ENCODE measurements at places on chromosomes 3 and 15.

DNA sequence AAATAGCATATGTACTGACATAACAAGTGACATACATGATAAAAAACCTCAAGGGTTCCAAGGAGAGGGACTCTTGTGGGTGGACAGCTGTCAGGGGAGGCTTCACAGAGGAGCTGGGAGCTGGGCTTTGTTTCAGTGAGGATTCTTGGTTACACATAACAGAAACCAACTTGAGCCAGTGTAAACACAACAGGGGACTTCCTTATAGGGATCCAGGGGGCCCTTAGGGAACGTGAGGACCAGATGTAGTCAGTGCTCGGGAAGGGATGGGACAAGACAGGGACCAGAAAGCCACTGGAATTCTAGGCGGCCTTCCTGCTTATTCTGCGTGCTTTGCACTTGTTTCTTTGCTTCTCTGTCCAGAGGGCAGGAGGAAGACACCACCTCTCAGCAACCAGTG lies 34.9 kb downstream of the SNAPC5 start:
- DNase-seq = no peak

DNA sequence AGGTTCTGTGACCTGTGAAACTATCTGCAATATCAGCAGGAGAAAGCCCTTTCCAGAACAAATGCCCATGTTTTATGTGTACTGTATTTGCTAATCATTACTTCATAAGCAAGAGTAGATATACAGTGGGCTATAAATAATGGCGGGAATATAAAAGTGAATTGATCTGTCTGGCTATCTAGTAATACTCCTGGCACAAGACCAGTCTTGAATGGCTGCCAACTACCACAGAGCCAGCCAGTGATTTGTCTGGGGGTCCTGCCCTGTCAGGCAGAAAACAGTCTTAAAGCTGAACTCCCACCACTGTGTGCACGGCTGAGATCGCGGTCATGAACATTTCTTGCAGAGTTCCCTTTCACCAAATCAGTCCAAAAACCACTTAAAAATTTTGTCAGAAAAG lies 176.3 kb downstream of the MEIS2 start:
- no peak for DNase-seq

GRCh38 chr3:72448858-72449257 lies 399.4 kb downstream of the SHQ1 start:
- no peak for DNase-seq

- DNase-seq = no peak
Measured at GRCh38 chr3:2375376-2375775, 276.7 kb downstream of the CNTN4 start.

GRCh38 chr3:59299561-59299960 lies 249.7 kb upstream of the CFAP20DC start:
- no peak for DNase-seq

GRCh38 chr3:15113471-15113870 lies 14.5 kb upstream of the RBSN start:
- no peak for DNase-seq

DNA sequence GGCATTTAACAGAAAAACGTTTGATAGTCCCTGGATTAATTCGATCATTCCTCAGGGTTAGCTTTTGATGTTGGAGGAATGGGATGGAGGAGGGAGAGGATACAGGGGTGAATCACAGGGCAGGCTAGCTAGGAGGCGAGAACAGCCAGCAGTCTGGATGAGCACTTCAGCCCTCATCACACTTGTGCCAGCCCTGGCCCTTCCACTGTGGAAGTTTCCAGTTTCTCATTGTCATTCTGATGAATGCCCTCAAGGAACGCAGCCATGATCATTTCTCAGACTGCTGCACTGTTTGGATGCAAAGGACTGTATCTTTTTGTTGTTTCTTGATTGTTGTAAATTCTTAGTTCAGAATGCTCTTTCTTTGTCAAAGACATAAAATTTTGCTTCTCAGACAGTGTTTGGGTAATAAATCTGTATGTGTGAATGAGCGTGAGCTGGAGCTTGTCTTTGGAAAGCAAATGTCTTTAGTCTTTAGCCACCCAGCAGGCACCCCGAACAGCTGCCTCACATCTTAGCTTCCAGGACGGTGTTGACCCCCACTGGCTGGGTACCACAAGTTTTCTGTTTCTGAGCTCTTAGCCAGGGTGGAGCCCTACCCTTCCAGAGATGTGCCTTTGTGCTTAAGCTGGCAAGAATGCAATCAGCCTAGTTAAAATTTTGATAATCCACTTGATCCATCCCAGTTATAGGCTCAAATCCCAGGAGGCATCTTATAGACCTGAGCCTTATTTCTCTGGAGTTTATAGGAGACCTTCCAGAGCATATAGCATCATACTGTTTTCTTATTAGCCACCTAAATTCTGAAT lies 121.1 kb downstream of the PDCD6IP start:
- DNase-seq = no peak

- no peak for DNase-seq
Measured at GRCh38 chr3:167466966-167467365, 6.9 kb downstream of the SERPINI2 start.

GRCh38 chr3:59364496-59364895 lies 314.7 kb upstream of the CFAP20DC start:
- DNase-seq = no peak

- peak; percentile 14 for DNase-seq
Measured at GRCh38 chr3:122356402-122356801, 26.6 kb downstream of the MIX23 start.

DNA sequence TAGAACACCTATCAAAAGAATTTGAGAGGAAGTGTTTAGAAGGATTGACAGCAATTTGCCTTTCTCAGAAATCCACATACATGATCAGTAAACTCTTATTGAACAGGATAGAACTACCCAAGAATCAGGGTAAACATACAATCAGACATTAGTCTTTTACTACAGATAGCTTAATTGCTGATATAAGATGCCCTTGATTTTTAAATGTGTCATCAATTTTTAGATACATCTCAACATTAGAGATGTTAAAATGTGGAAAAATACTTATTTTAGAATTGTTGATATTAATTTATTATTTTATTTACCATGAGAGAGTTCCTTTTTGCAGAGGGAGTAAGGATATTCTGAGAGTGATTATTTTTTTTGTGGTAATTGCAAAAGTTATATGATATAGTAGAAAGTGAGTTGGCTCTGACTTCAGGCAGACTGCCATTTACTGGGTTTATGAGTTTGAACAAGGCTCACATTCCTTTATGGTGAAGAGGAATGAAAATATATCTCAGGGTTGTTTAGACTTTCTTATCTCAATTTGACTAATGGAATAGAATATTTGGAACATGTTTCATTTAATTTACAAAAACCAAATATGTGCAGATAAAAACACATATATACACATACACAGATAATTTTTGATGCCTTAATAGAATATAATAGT lies 302.8 kb upstream of the GOLIM4 start:
- DNase-seq = no peak

DNA sequence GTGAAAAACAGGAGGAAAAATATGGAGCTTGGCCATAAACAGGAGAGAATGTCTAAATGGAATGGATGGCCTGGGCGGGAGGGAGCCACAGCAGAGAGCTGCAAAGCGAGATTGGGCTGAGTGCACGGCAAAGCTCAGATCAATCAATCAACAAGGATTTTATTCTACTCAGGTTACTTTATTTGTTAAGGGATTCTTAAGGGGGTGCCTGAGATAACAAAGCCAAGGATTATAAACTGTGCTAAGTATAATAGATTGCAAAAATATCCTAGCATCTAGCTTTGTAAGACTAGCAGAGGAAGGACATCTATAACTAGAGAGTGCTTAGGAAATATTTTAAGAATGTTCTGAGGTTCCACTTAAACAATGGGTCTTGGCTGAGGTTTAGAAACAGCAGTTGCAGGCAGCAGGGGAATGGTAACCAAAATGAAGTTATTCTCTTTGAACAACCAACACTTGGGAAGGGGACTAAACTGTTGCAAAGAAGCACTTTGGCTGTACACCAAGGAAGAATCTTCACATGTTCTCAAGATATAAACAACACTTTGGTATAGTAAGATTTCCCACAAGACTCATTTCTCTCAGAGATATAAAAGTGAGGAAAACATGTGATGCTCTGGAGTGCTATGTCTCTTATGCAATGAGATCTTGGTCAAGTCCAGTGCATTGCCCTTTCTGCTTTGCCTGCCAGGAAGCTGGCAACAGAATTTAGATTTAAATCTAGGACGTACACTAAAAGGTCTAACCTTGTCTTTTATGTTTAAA lies 35.5 kb downstream of the TMEM212 start:
- DNase-seq = no peak

DNA sequence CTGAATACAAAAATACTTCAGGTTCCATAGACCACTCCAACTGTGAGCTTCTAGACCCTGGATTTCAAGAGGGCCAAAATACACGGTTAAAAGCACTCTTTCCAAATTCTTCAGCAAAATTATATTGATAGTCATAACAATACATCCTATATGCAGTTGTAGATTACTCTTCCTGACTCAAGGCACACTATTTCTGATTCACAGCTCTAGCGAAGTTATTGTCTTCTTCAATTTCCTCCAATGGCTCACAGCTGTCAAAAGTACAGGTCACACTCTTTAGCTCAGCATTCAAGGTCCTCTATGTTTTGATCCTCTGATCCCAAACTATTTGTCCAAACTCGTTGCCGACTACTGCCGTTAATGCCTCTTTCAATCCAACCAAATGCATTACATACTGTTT lies 13.5 kb upstream of the CCDC80 start:
- DNase-seq = no peak

GRCh38 chr3:162041622-162042021 lies 545.0 kb downstream of the OTOL1 start:
- no peak for DNase-seq

DNA sequence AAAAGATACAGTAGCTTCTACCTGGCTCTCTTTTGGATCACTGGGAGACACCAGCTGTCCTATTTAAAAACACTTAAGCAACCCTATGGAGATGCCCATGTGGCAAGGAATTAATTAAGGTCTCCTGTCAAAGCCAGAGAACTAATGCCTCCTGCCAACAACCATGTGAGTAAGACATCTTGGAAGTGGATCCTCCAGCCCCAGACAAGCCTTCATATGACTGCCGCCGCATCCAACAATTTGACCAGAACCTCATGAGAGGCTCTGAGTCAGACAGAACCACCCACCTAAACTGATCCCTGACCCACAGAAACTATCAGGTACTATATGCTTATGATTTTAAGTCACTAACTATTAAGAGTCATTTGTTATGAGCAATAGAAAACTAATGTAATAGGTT lies 22.3 kb downstream of the IFT80 start:
- no peak for DNase-seq

GRCh38 chr3:83953417-83954089 lies 1005.2 kb upstream of the CADM2 start:
- DNase-seq = no peak

DNA sequence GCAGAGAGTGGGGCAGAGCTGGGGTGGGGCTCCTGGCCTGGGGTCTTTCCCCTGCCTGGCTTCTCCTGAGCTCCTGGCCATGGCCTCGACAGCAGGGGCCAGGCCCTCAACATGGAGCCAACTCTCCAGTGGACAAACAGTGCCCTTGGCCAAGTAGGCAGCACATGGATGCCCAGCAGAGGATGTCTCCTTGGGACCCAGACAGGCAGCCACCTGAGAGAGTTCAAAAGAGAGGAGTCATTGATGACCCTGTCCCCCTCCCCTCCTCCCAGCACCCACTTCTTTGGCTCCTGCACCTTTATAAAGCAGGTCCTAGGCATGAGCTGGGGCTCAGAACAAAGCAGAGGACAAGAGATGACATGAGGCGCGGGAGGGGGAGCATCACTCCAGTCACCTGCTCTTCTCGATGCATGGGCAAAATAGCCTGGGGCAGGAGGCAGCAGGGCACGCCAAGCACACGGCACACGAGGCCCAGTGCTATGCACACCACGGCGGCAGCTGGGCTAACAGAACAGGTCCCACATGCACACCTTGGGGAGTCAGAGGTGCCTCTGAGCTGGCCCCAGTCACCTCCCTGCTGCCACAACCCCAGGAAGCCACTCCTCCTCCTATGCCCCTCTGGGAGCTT lies 27.4 kb downstream of the SHISA5 start:
- DNase-seq = no peak

DNA sequence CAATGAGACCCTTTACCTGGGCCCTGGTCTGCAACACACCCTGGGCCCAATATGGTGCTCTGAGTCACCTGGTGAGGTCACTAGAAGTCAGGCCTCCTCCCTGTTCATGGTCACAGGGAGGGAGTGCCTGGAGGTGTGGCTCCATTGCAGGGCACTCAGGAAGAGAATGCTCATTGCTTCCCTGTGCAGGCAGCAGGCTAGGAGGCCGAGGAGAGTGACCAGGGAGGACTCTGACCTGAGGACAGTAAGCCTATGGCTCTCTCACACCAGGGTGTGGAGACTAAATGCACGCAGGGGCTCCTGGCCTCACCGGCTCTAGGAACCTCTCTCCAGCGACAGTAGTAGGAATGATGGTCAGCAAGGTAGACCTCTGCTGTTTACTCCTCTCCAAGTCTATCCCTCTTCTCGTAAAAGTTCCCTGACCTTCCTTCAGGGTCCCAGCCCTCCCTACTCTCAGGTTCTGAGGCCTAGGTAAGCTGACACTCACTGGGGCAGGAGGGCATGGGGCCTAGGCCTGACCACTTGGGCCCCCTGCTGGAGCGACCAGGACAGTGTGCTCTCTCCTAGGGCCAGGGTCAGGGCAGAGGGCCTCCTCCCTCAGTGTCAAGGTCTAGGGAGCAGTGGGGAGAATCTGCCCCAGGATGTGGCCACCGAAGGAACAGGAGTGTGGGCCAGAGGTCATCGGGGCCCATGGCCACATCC lies 9.6 kb upstream of the SLCO2A1 start:
- no peak for DNase-seq

GRCh38 chr3:158911586-158911985 lies 109.7 kb downstream of the MFSD1 start:
- DNase-seq = no peak

- DNase-seq = peak; percentile 54
Measured at GRCh38 chr15:39685999-39686613, 96.5 kb downstream of the FSIP1 start.

DNA sequence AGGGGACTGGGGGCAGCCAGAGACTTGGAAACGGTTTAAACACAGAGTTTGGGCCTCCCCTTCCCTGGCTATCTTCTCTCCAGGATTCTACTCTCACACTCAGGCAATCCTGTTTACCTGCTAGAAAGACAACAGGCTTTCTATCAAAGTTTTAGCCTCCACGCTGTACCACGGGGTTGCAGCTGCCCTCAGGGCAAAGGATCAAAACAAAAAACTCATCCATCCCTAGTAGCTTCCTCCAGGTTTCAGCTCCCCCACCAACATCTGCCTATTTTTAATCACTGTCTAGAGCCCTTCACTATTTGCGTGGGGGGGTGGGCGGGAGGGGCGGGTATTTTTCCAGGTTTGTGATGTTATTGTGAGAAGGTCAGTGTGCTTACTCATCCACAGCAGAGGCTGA lies 286.8 kb upstream of the TRIM42 start:
- no peak for DNase-seq

GRCh38 chr15:38893925-38894242 lies 329.3 kb upstream of the RASGRP1 start:
- DNase-seq = no peak
